ENCODE measurements at places on chromosomes 7 and 10.

- no peak for DNase-seq
These were observed 540.0 kb downstream of the TCERG1L start for GRCh38 chr10:130771491-130771946.

DNA sequence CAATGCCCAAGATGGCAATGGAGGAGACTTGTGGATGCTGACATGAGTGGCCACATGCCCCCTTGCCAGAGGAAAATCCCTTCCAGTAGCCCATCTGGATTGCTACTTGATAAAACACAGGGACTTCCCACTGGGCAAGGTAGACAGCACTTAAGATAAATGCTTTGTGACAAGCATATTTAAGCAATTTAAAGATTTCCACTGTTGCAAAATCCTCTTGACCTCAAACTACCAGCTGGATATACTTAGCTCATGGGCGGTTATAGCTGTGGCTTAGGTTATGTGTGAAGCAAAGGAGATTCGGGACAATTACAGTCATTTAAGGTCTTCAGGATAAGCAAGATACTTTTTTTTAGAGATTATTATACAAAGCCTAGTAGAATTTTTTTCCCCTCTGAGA lies 238.1 kb downstream of the BMPER start:
- no peak for DNase-seq

DNA sequence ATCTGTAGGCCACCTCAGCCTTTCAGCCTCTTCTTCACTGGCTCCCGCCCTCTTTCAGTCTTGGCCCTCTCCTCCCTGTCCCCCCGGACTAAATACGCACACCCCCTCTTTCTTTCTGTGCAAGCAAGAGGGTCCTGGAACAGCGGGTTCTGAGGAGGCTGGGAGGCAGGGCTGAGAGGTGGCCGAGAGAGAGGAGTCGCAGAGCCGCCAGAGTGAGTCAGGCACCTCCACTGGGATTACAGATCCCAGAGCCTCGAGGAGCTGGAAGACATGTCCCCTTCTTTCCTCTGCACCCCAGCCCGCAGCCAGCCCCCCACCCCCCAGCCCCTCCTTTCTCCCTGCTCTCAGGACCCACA lies 182 bp downstream of the CCDC136 start:
- peak; percentile 13 for DNase-seq

DNA sequence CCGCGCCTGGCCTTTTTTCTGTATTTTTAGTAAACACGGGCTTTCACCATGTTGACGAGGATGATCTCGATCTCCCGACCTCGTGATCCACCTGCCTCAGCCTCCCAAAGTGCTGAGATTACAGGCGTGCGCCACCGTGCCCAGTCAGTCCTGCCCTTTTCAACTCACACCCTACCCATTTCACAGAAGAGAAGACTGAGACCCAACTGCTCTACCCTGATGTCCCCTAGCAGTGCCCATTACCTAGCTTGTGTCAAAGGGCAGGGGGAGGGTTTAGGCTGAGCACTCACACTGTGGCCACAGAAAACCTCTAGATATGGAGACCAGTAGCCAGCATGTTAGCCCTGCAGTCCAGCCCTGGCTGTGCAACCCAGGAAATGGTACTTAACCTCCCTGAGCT lies 15.7 kb downstream of the MMD2 start:
- DNase-seq: no peak

GRCh38 chr10:75736889-75737579 lies 305.6 kb downstream of the LRMDA start:
- no peak for DNase-seq

DNA sequence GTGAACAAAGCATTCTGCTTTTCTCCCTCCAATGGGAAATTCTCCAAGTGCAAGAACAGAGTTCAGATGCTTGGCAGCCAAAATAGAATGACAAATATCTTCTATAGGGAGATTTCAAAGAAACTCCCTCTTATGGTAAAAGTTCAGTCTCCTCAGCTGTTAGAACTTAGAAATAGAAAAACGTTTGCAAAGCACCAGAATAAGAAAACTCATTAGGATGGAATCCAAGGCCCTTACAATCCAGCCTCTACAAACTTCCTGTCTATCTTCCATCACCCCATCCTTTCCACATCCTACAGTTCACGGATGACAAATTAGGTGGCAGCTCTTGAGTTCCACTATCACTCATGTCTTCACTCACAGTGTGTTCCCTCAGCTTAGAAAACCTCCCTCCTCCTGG lies 25.7 kb downstream of the FAM13C start:
- DNase-seq: no peak

DNA sequence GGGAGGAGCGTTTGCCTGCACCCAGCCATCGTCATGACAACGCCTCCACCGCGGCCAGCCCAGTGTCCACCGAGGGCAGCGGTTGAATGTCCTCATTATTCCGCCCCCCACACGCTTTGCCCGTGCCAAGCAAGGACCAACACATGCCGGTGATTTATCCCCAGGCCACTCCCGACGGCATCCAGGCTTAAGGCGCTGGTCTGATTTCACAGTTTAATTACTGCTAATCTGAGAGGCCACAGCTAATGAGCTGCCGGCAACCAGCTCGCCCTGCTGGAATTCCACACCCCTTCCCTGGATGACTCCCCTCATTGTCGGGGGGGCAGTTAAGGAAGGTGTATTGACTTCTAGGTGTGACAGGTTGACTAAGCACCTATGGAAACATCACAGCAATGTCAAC lies 432.3 kb downstream of the DNAJB6 start:
- no peak for DNase-seq

- DNase-seq: no peak
These were observed 1.6 kb downstream of the CHN2 start for GRCh38 chr7:29196191-29196590.
